ENCODE measurements at places on chromosomes 3 and 15.

GRCh38 chr15:31268911-31269784 is 57.5 kb upstream of the KLF13 start:
- no peak for DNase-seq

DNA sequence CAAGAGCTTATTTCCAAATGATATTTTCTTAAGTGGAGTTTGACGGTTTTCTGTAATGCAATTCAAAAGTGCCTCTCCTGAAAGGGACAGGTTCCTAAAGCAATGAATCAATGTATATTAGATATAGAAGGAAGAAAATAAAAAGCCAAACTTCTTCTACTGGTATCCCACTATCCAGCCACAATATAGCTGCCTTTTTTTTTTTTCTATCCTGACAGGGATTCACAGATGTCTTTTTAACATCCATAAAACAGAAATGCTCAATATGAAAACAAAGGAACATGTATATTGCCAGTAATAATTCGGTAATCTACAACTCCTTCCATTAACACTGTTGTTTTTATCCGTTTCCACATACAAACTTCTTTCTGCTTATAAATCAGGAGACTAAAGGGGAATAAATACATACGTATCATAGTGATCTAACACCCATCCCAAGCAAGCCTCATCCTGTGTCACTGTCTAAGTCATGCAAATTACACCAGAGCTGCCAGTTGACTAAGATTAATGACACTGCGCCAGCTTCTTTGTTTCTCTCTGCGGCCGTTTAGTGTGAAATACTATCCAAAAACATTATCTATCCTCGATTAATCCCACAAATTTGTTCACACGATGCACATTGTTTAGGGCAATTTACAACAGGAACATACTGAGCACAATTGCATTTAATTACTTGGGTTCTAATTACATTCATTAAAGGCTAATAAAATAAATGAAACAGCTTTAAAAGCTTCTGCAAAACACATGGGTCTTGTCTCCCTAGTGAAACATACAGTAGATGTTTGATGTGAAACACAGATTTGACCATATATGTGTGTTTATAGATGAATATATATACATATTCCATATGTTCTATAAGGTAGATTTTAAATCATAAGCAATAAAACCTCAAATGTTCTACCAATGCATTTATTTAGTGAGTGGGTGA is 51.9 kb upstream of the CDIN1 start:
- no peak for DNase-seq

GRCh38 chr3:179186426-179186825 is 38.3 kb downstream of the PIK3CA start:
- DNase-seq, result no peak

- DNase-seq, result no peak
These were observed 290.5 kb downstream of the RPLP1 start for GRCh38 chr15:69743091-69743490.

DNA sequence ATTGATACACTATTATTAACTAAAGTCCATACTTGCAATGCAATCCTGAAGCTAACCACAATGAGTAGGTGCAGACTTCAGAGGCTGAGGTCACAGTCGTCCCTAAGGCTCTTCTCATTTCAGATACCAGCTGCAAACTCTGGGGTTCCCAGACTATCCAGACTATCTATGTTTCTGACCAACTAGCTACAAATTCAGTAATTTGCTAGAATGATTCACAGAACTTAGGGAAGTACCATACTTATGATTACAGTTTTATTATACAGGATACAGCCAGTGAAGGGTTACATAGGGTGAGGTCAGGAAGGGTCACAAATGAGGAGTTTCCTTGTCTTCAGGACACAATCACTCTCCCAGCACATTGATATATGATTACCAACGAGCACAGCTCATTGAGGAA is 36.5 kb downstream of the PPM1L start:
- DNase-seq, result no peak

GRCh38 chr3:150535204-150535603 is 11.1 kb downstream of the SERP1 start:
- DNase-seq, result no peak

GRCh38 chr15:74955017-74955416 is 1.6 kb downstream of the RPP25 start:
- no peak for DNase-seq

DNA sequence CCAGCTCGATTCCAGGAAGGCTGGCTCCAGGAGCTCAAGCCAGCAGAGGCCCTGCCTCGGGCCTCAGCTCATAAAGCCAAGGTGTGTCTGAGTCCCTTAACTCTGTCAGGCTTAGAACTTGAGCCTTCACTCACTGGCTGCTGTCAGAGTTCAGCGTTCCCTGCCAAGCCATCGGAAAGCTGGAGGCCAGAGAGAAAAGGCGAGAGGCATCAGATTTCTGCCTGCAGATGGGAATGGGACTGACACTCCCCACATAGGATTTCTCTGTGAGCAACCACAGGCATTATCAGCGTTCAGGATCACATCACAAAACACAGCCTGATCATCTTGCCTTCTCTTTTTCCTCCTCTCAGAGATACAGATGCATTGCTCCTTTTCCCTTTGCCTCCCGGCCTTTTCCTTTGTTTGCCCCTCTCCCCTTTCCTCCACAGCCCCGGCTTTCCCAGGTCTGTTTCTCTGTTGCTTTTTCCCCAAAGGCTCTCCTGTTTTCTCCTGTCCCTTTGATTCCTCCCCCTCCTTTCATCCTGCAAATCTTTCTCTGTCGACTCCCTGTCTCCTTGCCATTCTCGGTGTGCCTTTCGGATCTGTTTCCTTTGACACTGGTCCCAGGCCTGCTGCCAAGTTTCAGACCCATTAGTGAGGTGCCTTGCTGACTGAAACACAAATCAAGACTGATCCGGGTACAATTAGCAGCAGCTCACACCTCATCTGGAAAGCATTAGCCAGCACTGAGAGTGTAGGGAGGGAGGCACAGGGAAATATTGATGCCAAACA is 44.5 kb upstream of the BOC start:
- DNase-seq, result no peak

- DNase-seq, result no peak
These were observed 394.5 kb upstream of the CFAP20DC start for GRCh38 chr3:59444294-59444671.

DNA sequence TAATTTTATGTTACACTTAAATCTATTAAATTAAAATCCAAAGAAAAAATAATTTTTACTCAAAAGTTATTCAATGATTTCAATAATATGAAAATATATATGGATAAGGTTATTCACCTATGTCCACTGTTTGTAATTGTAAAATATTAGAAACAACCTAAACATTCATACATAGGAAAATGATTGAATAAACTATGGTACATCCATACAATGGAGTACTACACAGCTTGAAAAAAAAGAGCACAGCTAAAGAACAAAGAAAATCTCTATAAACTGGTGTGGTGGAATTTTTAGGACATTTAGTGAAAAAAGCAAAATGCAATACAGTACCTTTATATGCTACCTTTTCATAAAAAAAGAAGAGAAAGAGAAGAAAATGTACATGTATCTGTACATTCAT is 52.8 kb downstream of the SHOX2 start:
- no peak for DNase-seq

- DNase-seq, result no peak
These were observed 79.3 kb downstream of the ADAMTSL3 start for GRCh38 chr15:83733206-83733605.

GRCh38 chr3:171192176-171192854 is 165.8 kb upstream of the SLC2A2 start:
- DNase-seq, result no peak

DNA sequence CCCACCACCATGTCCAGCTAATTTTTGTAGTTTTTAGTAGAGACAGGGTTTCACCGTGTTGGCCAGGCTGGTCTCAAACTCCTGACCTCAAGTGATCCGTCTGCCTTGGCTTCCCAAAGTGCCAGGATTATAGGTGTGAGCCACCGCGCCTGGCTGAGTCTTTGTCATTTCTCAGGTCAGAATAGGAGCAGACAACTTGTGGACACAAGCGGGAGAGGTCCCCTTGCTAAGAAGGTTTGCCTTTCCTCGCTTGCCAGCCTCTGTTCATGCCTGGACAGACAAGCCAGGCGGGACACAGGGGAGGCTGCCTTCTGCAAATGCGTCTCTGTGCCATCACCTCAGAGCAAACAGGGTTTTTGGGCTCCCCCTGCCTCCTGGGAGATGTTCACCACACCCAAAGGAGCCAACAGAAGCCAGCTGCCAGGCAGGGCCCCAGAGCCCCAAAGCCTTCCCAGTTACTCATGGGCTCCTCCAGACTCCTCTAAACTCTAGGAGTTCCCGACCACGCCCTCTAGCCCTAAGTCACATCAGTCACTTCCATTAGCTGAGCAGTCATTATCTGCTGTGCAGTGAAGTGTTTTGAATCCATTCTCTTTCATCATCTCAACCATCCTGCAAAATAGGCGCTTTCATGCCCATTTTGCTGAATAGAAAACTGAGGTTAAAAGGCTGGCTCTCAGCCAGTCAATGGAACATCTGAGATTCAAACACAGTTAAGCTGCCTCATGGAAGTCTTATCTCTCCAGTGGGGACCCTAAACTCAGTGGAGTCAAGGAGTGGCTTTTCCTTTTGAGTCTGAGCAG is 245.0 kb downstream of the UACA start:
- no peak for DNase-seq

GRCh38 chr3:109191421-109191820 is 54.9 kb downstream of the C3orf85 start:
- DNase-seq, result no peak

DNA sequence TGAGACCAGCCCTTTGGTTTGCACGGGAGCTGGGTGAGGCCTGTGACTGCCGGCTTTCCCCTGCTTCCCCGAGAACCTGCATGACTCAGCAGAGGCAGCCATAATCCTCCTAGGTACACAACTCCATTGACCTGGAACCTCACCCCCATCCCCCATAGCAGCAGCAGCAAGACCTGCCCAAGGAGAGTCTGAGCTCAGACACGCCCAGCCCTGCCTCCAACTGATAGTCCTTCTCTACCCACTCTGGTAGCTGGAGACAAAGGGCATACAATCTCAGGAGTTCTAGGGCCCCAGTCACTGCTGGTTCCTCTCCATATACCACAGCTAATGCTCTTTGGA is 141.0 kb upstream of the ARHGEF26 start:
- no peak for DNase-seq

DNA sequence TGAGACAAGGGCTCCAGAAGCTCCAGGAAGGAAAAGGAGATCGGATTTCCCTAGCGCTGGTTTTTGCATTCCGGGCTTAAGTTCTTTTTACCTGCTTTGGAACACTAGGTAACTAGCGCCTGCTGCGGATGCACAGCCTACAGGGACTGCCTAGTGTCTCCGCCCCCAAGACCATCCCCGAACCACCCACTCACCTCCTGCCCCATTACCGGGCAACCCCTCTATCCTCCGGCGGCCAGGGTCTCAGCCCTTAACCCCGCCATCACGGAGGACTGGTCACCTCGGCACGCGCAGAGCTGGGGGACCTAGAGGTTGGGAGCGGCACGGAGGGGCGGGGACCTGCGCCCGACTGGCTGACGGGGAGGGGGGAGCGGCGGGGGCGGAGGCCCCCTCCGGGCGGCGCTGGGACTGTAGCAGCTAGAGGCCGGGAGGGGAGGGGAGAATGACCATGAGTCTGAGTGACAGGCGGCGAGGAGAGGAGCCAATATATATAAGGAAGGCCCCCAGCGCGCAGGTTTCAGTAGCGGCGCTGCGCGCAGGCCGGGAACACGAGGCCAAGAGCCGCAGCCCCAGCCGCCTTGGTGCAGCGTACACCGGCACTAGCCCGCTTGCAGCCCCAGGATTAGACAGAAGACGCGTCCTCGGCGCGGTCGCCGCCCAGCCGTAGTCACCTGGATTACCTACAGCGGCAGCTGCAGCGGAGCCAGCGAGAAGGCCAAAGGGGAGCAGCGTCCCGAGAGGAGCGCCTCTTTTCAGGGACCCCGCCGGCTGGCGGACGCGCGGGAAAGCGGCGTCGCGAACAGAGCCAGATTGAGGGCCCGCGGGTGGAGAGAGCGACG is at the start of gene DLL4:
DLL4 (plus strand) TSS at position 520 of the 839 bp plus-strand sequence. CDS start 329 bp downstream, outside the sequence.
- DNase-seq, result peak; percentile 58

DNA sequence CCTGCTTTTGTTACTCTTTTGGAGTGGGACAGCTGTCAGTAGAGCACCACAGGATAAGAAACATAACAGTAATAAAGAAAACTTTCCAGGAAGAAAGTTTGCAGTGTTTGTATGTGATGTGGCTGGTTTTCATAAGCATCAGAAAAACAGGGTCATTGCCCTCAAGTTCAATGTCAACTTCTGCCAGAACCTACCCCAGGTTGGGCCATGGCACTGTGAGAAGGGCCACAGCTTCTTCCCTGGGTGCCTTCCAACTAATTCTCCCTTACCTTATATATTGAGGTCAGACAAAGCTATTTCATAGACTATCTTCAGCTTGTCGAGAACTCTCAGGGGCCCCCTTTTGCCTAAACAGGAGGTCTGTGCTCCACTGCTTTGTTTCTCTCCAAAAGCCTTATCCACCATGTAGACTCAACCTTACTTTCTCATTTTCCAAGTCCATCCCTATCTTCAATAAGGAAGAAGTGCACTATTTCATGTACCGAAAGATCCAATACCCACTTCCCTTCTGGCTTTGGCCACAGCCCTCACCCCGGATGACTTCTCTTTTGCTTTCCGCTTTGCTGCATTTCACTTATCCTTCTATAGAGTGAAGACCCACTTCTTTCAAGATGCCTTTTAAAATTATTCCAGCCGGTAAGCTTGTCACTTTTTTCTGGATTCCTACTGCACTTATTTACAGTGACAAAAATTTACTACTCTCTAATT is 38.2 kb upstream of the PLCL2 start:
- DNase-seq, result no peak

DNA sequence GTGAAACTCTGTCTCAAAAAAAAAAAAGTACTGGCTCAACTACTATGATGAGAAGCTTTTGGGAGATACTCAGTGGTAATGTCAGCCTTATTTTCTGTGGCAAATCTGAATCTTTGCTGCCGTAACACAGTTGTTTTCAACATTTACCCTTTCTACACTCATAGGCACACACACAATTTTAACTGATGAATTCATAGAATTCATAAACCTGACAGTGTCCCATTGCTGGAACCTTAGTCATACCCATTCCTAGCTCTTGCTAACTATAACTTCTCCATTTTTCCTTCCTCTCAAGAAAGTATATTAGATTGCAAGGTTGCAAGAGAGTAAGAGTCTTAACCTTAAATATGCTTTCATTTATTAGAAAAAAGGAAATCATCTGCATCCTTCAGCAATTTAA is 496.6 kb downstream of the FHIT start:
- no peak for DNase-seq

DNA sequence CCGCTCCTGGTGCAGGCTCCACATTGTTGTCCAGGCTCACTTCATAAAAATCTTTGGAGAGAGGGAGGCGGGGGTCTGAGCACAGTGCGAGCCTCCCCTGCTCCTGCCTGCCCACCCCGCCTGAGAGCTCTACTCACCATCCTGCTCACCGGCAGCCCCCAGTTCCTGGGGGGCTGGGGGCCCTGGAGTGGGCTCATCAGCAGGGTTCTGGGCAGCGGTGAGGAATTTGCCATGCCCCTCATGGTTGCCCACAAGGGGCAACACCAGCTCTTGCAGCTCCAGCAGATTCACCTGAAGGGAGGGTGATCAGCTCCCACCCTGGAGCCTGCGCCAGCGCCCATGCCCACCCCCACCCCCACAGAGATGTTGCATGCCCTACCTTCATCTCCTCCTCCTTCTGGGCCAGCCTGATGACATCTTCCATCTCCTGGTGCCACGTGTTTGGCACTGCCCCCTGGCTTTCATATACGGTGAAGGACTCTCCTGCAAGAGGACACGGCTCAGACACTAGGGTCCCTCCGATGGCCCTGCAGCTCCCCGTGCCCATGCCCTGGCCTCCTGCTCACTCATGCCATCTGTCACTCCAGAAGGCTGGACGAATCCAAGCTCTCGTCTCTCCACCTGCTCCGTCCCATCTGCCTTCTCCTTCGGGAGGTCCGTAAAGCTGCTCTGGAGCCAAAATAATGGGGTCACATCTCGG is 162.1 kb downstream of the TBC1D2B start:
- no peak for DNase-seq
